SW 1271 (cell line): ENCODE measurements at places on chromosomes 7 and 10.

GRCh38 chr7:42687211-42688055, 224.4 kb downstream of the C7orf25 start:
- no peak for DNase-seq

- DNase-seq, result no peak
Measured at GRCh38 chr10:70758757-70759514, 26.2 kb downstream of the TBATA start.

DNA sequence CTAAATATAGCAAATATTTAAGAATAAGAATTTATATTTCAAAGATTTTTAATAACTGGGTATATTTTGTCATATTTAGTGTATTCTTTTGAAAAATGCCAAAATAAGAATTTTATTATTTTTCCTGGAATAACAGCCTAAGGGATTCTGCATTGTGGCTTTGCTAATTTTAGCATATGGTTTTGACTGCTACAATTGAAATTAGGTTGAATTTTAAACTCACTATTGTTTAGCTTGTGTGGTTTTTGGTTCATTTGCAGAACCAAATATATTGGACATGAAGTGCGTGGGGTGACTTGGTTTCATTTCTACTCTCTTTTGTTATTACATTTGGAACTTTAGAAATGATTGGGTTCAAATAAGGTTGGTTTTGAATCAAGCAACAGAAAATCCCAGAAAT, 35.5 kb downstream of the ZNF273 start:
- DNase-seq, result no peak

- DNase-seq, result no peak
Measured at GRCh38 chr10:52011118-52011517, 303.0 kb upstream of the DKK1 start.

DNA sequence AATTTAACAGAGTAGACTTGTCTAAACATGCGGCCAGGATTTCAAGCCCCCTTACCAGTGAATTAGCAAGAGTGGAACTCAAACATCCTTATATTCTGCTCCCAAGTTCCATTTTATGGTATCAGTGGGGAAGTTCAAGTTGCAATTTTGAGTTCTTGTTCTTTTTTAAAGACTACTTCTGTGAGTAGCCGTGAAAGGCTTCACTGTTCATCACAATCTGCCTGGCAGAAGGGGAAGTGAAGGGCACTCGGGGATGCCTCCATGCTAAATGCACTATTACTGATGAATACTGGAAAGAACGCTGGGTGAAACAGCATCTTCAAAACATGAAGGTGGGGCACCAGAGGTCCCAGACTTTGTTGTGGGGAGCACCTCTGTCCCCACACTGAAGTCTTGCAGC, 22.4 kb upstream of the FGL2 start:
- DNase-seq, result no peak

DNA sequence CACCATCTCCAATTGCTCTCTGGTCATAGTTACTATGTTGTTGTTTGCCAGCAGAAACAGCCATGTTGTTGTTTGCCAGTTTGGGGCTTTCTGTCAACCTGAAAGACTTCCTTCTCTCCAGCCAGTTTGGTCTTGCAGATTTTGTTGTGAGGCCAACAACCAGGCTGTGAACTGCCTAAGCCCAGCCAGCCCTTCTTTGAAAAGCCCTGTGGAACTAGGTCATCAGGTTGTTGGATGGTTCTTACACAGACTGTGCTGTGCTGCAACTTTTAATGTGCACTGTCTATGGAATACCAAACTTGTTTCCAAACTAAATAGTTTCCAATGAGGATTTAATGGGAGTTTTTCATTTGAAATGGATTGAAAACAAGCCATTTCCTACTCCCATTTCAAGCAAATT, 592.7 kb upstream of the GALNT17 start:
- no peak for DNase-seq

DNA sequence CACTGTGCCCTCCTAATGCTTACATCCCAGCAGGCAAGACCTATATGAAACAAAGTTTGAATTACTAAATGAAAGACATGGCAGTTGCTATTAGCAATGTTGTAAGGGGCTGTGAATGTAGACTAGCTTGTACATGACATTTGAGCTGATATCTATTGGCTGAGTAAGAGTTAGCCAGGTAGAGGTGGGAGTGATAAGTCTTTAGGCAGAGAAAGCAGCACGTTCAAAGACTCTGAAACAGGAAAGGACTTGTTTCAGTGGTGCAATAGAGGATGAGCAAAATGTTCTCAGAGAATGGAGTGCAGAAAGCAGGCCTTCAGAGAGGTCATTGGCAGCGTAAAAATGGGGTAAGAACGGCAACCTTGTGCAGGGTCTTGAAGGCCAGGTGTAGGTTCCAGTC, 687.6 kb downstream of the AUTS2 start:
- DNase-seq, result no peak

DNA sequence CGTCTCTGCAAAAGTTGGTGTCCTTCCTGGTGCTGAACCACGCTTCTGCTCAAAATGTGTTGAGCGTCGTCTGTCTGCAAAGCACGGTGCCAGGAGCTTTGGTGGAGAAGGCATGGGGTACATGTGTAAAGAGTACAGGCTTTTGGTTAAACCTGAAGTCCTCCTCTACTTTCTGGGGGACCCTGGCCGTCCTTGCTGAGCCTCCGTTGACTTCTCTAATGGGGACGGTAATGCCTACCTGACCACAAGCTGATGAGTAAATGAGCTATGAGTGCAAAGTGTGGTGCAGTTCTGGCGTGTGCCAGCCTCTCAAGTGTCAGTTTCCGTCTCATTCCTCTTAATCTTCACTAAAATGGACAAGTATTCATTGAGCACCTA, 527 bp upstream of the HERPUD2 start:
- no peak for DNase-seq

DNA sequence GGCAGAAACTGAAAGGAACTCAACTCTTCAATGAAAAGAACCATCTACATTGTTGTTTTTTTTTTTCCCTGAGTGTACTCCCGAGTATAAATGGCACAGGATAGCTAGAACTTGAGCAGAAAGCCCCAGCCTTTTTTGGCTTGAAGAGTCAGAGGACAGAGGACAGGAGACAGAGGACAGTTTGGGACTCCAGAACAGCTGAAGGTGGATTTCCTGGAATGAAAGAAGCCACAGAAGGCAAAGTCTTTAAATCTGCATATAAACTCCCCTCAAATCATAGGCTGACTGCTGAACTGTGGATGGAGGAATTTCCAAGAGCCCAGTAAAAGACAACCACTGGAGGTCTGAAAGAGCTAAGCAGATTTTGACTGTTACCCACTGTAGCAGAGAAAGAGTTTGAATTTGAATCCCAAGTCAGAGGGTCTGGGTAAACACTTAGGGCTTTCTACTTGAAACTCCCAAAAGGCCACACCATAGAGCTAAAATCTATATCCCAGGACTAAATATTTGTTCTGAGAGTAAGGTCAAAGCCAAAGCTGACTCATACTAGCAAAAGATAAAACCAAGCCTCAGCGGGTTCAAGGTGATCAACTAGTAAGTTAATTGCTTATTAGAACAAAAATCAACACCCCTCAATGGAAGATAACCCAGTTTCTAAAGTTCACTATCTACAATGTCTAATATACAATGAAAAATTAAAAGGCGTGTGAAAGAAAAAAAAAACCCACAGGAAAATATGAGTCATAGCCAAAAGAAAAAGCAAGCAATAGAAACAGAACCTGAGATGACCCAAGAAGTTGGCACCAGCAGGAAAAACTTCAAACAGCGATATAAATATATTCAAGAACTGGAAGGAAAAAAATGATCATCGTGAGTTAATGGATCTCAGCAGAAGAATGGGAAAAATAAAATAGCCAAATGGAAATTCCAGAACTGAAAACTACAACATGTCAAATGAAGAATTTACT, 1.8 kb upstream of the OPN1SW start:
- no peak for DNase-seq

DNA sequence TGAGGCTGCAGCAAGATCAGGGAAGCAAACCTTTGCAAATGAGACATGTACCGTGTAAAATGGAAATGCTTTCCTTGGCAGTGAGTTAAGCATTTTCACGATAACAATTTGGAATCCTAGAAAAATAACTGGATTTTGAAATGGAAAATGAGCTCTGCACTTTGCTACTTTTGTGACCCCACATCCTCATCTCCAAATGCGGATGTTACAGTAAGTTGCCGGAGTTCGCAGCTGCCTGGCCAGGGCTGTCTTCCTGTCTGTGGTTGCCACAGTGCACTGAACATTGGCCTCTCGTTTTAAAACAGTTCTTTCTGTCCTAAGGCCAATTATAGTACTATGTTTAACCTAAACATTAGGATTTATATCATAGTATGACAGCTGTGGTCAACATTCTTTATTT, 136.2 kb upstream of the FZD8 start:
- no peak for DNase-seq

DNA sequence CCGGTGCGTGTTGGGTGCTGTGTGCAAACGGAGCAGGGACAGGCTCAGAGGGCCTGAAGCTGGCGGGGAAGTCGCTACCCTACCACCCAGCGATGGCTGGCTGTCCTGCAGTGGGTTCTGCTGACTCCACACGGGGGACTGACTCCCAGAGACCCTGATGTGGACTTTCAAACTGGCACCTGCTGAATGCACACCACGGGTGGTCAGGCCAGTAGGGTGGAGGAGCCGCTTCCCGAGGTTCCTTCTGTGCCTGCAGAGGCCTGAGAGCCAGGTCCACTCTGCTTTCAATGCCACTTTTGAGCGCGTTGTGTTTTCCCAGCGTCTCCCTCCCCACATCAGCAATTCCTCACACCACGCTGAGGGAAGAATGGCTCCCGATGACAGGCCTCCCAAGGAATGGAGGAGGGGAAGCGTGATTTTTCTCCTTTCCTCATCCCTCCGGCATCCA, 135.3 kb downstream of the ADARB2 start:
- no peak for DNase-seq

DNA sequence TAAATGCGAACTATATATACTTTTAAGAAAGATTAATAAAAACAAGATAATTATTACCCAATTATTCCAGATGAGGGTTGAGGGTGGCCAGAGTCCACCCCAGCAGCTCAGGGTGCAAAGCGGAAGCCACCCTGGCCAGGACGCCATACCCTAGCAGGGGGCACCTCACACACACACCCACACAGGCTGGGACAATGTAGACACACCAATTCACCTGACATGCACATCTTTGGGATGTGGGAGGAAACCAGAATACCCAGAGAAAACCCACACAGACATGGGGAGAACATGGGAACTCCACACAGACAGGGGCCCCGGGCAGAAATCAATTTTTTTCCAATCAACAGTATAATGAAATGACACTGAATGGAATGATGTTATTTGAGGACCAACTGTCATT, 86.0 kb downstream of the RTKN2 start:
- no peak for DNase-seq

- no peak for DNase-seq
Measured at GRCh38 chr7:475951-476441, 43.6 kb downstream of the PDGFA start.

GRCh38 chr10:88095778-88096431, 232.5 kb downstream of the PTEN start:
- no peak for DNase-seq

DNA sequence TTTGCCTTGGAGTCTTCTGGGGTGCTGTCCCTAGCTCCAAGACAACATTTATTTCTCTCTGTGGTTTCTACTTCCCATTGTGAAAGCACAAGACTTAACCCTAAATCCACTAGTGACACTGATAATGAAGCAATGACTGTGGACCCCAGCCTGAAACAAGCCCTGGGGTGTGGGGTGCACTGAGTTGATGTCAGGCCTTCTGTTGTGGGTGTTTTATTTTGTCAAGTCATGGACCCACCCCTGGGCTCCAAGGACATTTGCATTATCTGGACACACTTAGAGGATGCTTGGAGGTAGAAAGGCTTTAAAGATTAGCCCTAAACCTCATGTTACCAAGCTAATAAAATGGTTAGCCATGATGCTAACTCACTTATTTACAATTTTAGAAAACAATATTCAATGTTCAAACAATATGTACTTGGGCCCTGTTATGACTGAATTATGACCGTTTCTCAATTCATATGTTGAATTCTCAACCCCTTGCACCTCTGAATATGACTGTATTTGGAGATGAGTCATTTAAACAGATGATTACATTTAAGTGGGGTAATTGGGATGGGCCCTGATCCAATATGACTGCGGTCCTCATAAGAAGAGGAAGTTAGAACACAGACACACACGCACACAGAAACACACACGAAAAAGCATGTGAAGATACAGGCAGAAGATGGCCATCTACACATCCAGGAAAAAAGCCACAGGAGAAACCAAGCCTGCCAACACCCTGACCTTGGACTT, 137.2 kb upstream of the IGFBP3 start:
- no peak for DNase-seq

GRCh38 chr10:102352066-102352715, 43.3 kb upstream of the NFKB2 start:
- DNase-seq, result peak; percentile 40

DNA sequence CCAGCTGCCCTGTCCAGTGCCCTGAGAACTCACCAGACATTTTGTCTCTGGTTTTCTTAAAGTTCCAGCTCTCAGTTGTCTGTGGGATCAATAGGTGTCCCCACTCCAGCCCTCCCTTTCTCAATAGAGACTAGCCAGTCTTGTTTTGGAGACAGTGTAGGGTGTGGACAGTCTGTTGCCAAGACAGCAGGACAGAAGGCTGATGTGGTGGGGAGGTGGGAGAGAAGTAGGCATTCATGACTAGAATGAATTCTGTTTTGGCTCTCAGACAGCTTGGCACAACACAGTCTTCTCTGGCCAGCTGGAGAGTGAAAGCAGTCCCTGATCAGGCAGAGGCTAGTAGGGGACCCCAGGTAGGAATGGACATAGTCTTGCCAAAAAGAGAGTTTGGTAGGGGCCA, 467.0 kb upstream of the PODXL start:
- no peak for DNase-seq

GRCh38 chr10:3907514-3907913, 122.5 kb upstream of the KLF6 start:
- DNase-seq, result no peak

GRCh38 chr10:131650771-131651673, 249.8 kb upstream of the PPP2R2D start:
- no peak for DNase-seq

DNA sequence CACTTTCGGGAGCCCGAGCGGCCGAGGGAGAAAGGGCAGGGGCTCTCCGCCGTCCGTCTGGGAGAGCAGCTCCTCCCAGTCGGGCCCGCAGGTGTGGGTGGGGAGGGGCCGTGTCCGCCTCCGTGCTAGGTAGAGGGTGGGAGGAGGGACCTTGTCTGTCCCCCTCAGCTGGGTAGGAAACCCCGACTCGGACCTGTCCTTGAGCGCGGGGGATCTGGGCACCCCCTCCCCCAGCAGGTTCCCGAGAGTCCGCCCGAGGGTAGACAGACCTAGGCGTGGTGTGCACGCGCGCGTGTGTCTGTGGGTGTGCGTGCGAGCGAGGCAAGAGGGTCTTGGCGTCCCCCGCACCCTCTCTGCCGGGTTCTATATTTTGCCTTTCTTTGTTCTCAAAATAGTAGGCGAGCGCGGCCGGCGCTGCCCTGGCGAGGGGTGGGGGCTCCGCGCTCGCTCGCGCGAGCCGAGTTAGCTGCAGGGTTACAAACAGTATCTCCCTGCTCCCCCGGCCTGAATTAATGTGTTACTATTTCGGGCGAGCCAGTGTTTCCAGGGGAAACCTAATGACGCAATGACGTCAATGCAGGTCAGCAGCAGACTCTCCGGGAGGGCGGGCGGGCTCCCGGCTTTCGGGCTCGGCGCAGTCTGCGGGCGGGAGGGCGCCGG, 73.9 kb upstream of the LEP start:
- DNase-seq, result no peak
